ENCODE measurements at places on chromosomes 13 and 19.

DNA sequence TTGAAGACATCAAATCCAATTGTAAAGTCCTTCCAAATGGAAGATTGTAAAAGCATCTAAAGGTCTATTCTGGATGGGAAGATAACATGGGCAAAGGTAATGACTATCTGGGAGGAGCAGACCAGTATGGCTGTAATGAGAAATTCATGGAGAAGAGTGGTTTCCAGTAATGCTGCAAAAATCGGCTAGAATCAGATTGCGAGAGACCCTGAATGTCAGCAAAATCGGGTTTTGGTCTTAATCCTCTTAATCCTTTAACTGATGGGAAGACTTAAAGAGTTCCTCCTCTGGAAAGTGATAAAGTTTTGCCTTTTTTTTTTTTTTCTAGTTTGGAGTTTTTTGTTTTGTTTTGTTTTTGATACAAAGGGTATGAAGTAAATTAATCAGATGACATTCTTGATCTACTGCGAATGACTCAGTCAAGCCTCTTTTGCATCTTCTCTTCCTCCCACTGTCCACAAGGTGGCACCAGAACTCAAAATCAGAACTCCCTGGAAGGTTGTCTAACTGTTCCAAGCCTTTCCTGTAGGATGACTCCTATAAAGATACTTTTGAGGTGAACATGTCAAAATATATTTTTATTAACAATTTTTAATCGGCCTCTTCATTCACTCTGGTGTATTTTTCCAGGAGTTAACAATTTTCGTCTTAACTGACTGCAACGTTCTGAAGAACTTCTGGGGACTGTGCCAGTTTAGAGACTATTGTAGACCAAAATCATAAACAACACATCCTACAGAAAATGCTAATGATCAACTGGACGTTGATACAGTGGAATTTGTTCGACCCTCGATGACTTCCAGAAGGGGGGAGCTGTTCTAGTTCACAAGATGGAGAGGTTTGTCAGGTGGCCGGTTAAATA, 213.3 kb upstream of the MIR17HG start:
- DNase-seq = peak; percentile 3

DNA sequence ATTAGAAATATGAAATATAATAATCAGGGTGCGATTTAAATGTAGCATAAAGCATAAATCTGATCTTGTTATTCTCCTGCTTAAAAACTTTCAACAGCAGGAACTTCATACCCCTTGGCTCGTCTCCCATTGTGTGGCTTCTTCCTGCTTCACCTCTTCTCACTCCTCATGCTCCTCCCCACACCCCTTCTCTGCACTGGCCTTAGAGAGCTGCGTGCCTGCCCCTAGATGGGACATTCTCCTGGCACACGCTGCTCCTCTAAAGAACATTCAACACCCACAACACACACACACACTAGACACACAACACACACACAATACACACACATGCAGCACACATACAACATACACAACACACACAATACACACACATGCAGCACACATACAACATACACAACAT, 104.6 kb upstream of the RAP2A start:
- no peak for DNase-seq

DNA sequence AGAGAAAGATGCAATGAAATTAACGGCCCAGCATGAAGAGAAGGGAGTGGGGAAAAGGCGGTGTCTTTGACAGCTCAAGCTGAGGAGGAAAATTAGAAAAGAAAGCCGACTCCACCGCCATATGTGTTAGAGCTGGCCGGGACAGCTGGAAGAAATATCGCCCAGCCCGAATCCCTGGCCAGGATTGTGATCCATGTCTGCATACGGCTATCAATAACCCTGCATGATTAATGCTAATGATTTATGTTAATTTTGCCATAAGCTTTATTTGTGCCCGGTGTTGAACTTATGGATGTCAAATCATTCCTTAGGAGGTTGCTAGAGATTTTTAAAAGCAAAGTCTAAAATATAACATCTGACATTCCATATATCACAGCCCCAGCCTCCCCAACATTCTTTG, 263.4 kb upstream of the ZNF507 start:
- no peak for DNase-seq

GRCh38 chr13:27825072-27825471, 32.8 kb downstream of the GSX1 start:
- no peak for DNase-seq

DNA sequence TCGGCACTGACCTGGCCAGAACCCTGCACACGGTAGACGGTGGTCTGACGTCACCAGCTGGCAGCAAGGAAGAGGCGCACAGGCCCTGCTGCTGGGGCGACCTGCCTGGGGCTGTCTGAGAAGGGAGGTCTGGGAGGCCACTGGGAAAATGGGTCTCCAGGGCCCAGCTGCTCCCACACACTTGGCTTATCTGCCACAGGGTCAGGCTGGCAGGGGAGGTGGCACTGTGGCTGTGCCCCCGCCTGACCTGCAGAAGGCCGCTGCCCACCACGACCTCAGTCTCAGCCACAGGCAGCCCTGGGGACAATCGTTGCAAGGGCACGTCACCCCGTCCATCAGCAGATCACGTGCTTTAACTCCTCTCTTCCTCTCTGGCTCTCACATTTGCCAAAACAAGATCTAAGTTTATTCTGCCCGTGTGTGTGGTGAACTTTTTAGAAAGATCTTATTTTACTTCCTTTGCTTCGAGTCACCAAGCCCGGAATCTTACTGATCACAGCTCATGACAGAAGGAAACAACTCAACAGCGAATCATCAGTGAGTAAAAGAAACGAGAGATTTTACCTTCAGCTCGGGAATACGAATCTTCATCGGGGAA, 45.2 kb upstream of the RANBP3 start:
- DNase-seq = no peak

DNA sequence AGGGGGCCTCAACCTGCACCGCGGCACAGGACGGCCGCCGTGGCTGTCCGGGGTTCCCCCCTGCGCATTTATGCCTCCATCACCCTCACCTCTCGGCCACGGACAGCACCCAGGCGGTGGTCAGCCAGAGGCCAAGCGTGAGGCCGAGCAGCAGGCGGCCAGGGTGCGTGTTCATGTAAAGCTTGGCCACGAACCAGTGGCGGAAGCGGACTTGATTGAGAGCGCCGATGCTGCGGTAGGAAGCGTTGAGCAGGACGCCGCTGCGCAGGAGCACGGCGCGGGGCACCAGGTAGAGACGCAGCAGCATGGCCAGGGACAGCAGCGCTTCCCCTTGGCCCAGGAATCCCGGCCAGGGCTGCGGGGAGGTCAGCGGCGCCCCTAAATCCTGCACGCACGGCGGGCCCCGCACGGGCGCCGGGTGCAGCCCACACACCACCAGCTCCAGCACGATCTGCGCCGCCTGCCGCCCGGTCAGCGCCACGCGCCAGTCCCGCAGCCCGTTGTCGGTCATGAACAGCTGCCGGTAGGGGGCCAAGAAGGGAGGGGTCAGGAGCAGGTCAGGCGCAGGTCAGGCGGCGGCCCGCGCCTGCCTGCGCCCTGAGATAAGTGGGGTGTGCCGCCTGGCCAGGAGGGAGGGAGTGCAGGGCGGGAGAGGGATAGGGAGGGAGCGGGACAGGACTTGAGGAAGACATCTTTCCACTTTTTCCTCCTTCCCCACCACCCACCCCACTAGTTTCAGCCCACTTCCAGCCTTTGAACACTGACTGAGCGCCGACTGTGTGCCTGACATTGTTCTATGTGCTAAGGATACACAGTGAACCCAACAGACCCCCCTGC, 6.5 kb downstream of the KCNN4 start:
- no peak for DNase-seq

DNA sequence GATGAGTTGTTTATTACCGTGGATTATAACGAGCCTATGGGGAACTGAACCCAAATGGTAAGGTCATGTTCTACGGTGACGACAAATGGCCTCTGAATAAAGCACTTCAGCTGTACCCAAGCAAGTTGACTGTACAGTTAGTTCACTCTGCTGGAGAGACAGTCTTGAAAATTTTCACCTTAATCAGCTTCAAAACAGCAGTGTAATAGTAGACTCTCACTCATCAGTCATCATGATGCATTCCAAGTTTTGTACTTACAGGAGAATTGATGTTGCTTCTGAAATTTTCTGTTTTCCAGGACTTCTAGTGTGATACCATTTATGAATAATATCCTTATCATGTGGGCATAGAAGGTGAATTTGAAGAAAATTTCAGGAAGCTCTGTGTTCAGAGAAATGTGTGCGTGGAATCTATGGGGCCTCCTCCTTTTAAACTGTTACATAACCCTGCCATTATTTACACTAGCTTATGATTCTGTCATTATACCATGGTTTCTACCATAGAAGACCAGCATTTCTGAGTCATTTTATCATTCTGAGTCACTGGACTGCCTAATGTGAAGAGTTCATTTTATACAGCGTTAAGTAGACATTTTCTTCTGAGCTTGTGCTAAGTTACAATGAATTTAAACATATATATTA, 96.9 kb downstream of the WDFY2 start:
- no peak for DNase-seq

- no peak for DNase-seq
Measured at GRCh38 chr13:60347690-60348089, 49.3 kb upstream of the TDRD3 start.

- DNase-seq = no peak
Measured at GRCh38 chr13:50156561-50157127, 141.4 kb downstream of the KCNRG start.

- DNase-seq = no peak
Measured at GRCh38 chr13:85497652-85498051, 301.6 kb downstream of the SLITRK6 start.

DNA sequence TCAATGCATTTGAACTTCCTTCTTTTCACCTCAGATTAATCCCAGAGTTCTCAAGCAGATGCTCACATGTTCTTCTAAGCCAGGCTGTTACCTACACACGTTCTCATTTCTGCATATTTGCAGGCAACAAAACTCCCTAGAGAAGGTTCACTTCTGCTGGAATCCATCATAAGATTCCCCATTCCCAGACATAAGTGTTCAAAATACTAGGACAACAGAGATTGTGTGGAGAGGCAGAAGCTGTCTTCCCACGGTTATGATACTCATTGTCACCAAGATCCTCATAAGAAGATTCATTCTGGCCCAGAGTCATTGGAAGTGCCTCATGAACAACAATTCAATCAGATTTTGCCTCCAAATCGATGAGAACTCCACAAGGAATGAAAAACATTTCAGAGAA, 931.6 kb upstream of the MIR17HG start:
- DNase-seq = no peak

DNA sequence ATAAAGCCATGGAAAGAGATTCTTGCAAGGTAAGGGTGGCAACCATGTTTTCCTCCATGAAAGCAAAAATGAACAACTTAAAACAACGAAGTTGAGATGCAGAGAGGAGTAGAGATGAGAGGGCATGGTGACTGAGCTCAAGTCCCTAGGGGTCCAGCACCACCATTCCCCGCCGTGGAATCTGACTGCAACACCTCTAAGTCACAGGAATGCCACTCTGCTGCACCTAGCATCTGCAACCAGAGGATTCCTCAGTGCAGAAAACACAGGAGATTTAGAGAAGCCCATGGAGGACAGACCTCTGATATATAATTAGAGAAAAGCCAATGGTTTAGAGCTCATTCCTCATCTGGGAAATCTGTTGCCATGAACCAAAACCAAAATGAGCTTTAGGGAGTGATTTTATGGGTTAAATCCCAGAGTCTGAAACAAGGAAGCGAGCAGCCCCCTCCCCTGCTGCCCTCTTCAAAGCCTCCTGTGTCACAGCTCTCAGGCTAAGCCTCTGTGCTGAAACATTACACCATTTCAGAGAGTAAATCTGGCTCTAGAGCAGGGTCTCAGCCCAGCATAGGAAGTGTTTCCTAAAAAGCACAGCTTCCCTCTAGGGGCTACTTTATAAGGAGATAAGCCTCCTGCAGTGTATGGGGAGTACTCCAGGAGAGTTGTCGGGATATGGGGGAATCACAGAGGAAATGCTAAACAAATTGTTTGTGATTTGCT, 1043.6 kb downstream of the UQCRFS1 start:
- no peak for DNase-seq

DNA sequence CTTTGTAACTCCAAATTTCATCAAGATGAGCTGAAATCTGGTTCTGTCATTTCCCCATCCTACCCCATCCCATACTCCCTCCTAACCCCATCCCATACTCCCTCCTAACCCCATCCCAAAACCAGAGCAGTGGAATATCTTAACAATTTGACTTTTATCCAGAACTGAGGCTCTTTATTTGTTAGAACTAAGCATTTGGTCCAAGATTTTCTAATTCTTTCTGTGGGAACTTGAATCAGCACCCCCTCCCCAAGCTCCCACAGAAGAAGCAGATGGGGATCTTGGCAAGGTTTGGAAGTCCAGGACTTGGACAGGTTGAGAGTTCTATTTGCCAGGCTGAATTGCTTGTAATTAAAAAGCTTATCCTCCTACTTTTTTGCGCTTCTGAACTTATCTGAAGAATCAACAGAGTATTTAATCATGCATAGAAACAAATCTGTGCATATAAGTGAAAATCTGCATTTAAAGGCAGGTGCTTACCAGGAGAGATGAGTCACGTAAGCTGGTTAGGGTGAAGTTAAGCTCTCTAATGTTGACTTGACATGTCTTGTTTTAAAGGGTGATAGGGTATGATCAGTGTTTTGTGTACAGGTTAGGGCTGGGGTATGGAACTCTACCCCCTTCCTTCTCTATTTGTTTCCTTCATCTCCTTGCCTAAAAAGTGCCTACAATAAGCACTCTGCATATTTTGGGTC, 111.1 kb downstream of the COG6 start:
- DNase-seq = no peak

GRCh38 chr19:28869459-28869858, 343.5 kb downstream of the UQCRFS1 start:
- no peak for DNase-seq

DNA sequence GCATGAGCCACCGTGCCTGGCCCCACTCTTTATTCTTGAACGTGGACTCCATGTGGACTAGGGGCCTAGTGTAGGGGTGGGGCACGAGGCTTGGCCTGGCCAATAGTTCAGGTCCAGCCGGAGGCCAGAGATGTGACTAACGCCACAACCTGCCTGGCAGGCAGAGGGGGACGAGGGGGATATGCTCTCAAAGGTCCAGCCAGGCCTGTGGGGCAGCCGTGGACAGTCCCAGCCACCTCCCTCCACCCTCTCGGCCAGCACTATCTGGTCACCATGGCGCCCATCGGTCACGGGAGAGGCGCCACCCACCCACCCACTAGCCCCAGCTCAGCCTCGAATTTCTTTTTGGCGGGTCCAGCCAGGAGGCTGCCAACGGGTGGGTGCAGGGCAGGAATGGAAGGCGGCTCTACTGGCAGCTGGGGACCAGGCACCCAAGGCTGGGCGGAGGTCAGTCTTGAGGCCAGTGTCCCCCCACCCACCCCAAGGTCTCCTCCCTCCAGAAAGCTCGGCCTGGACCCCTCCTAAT, 2.2 kb upstream of the CERS1 start:
- DNase-seq = no peak

GRCh38 chr13:49225223-49226042, 5.3 kb downstream of the MLNR start:
- no peak for DNase-seq

GRCh38 chr13:28001049-28001448, 12.6 kb upstream of the URAD start:
- no peak for DNase-seq

DNA sequence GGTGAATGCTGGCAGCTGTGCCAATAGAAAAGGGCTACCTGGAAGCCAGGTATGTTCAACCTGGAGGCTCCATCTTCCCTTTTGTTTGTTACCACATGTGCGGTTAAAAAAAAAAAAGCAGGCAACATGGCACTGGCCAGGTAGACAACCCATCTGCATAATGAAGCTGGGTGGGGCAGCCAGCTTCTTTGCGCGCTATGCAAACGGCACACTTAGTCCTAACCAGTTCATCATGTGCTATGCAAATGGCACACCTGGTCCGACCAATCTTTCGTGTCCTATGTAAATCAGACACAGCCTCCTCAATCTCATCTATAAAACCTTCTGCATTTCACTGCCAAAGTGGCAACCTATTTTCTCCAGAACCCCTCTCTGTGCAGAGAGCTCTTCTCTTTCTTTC, 11.3 kb upstream of the IGSF23 start:
- DNase-seq = no peak

Measured in NCI-H2107 (cell line).